Stimulated activated CD8-positive, alpha-beta memory T cell treated with anti-CD3 and anti-CD28 coated beads, Interleukin-4, amount 100 ng/mL, for 48 hours (primary cell): ENCODE measurements at places on chromosomes 6 and 20.

DNA sequence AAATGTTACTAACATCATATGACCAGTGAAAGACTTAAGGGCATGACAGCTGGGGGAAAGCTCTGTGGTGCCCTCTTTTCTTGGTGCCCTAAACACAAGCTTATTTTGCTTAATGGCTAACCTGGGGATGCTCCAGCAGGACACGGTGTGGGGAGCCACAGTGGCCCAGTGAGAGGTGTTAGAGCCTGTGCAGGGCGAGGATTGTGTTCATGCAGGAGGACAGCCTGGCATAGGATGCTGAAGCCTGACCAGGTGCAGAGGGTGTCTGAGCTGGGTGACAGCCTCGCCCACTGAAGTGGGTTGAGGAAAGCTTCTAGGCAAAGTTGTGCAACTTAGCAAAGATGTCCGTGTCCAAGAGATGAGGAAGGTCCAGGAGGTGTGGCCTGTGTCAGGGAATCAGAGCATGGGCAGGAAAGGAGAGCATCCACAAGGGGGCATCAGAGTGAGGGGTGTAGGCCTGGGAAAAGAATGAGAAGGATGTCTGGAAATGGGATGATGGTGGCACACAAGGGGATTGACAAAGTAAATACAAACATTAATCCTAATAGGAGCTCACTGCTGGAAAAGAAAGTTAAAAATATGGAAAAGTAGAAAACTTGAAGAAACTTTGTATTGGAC is 33.9 kb downstream of the SLC17A4 start:
- DNase-seq, result peak; percentile 59

DNA sequence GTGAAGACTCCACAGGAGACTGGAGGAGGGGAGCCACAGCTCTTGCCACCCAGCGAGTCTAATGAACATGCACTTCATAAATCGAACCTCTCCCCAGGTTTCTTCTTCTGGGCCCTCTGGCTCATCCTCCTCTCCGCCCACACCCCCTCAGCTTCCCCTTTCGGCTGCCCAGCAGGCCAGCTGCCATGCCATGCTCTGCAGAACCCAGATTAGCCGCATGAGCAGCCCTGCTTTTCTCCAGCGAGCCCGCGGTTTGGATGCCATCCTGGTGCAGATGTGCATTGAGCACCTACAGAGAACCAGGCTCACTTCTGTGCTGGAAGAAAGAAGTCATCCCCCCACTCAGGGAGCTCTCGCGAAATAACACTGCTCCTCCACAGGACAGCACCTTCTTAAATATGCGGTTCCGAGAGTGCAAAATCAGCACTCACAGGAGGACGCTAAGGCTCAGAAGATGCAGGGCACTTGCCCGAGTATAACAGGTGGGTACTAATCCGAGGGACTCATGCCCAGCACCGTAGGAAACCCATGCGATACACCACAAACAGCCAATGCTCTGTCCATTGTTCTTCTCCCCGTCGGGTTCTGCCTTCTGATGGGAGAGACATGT is 143.0 kb upstream of the THBS2 start:
- DNase-seq, result no peak

- DNase-seq, result peak; percentile 98
These were observed at the start of gene PSMG4 for GRCh38 chr6:3258720-3259490. Gene PSMG4 (plus strand): TSS chr6:3258947. CDS start chr6:3259023, 76 bp downstream.

DNA sequence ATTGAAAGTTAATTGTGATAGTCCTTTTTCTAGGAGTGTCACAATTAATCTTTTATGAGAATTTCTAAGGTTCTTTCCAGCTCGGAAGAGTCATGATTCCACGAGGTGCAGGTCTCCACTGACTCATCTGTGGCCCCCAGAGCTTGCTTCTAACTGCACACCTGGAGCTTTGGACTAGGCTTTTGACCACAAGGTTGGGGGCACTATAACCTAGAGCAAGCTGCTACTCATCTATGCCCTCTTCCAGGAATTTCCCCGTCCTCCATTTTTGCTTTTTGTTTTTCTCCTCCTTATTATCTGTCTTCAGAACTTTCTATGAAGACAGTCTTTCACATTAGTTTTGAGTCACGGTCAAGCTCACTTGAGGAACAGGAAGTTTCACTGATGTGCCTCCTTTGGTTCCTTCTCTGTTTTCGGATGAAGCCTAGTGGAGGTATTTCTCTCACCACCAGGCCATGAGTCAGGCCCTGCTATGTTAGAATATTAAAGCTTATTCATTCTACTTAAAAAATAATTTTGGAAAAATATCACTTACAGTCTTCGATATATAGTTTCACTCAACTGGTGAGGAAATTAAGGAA is 119.2 kb upstream of the INSM1 start:
- no peak for DNase-seq

- no peak for DNase-seq
These were observed 155.2 kb downstream of the FRK start for GRCh38 chr6:115905471-115905870.

GRCh38 chr6:133891927-133892812 is 3.3 kb downstream of the TCF21 start:
- DNase-seq, result no peak

GRCh38 chr20:35826397-35826998 is 54.7 kb downstream of the PHF20 start:
- no peak for DNase-seq

DNA sequence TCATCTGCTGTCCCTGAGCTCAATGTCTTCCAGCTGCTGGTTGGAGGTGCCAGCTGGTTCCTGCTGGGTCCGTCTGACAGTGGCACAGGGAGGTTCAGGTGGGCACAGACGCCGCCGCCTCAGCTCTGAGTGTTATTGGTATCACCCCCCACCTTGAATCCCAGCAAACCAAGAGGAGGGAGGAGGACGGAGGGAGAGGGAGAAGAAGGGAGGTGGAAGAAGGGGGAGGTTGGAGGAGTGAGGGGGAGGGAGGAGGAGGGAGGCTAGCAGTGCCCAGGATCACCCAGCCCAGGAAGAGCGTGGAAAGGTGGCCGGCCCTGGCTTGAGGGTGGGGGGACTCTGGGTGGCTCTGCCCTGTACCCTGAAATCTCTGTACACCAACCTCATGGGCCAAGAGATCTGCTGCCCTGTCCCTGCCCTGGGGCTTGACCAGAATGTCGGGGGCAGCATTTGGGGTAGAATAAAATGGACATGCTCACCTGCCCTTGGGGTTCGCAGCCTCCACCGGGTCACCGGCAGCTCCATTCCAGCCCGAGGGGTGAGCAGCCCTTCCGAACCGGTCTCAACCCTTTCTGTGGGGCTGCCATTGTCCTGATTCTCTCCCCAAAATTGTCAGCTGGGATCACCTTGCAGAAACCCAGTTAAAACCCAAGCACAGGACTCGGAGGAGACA is 17.1 kb downstream of the NTSR1 start:
- DNase-seq, result no peak

GRCh38 chr6:135305684-135306083 is 124.6 kb downstream of the MYB start:
- no peak for DNase-seq

- DNase-seq, result no peak
These were observed 76.8 kb downstream of the MAP3K4 start for GRCh38 chr6:161068321-161068741.

DNA sequence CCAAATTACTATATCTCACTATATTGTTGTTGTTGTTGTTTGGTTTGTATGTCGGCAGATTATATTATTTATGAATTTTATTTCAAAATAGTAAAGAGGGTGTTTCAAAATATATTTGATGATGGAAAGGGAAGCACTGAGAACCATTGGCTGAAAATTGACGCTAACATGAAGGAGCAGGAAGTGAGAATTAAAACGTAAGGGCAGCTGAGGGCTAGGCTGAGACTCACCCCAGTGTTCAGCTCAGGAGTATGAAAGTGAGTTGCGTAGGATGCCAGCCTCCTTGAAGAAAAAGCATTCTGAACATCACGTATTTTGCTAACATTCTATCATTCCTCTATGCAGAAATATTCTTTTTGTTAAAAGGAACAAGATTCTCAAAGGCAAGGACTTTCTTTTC is 10.7 kb upstream of the IPCEF1 start:
- DNase-seq, result no peak

- DNase-seq, result no peak
These were observed 5.0 kb upstream of the ZBTB24 start for GRCh38 chr6:109488001-109488400.

GRCh38 chr6:130869681-130870080 is 42.5 kb downstream of the SMLR1 start:
- no peak for DNase-seq

GRCh38 chr6:142395768-142396231 is 94.0 kb downstream of the ADGRG6 start:
- no peak for DNase-seq

DNA sequence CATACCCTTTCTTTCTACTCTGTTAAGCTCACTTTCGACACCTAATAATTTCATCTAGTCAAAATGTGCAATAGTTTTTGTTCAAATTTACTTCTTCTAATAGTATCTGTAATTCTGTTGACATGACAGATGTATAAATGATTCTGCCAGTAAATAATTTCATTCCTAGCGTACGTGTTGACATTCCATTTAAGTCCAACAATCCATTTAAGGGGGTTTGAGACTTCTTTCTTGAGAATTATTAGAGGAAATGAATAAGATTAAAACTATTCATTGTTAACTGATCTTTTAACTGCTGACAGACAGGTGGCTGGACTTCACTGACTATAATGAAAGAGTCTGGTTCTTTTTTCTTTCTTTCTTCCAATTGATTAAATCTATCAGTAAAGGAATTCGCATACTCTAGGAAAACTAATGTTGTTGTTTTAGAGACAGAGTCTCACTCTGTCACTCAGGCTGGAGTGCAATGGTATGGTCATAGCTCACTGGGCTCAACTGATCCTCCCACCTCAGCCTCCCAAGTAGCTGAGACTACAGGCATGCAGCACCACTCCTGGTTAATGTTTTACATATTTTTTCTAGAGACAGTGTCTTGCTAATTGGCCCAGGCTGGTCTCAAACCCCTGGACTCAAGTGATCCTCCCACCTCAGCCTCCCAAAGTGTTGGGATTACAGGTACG is 55.9 kb downstream of the MAP3K5 start:
- DNase-seq, result no peak

- DNase-seq, result no peak
These were observed 46.2 kb downstream of the LRRN4 start for GRCh38 chr20:6007529-6008103.

DNA sequence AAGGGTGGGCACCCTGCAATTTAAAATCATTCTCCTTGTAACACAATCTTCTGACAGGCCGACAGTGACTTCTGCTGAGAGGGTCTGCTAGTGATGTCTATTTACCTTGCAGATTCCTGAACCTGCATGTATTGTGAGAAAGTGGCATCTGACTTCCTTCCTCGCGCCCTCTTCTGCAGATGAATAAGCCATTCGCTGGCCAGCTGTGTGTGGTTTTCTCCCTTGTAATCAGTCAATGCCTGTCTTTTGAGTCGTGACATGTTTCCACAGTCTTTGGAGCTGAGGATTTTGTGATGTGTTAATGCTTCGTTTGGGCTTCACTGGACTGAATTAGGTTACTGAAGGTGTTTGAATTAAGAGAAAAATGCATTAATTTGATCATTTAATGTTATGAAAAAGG is 125.3 kb downstream of the GRM1 start:
- no peak for DNase-seq

DNA sequence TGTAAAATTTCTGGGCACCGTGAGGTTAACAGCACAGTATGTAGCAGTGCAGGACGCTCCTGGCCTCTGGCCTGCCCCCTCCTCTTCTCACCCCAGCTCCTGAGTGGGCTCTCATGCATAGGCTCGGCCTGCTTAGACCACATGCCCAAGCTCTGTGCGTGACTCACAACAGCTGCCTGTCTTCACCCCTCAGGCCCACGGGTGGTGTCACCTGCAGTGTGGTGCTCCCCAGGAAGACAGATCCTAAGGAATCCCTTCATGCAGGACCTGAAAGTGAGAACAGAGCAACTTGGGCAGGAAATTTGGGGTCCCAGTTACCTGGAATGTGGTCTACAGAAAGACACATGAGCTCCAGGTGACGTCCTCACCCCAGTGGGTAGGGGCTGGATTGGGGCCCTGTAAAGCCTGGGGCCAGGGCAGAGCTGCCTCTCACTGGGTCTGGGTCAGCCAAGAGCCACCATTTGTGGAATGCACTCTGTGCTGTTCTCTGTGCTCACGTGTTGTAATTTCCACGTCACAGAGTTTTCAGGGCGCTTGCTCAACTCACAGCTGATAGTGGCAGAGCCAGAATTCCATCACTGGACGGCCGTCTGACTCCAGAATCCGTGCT is 37.0 kb upstream of the PXDC1 start:
- DNase-seq, result no peak

GRCh38 chr20:24096864-24097450 is 108.4 kb upstream of the GGTLC1 start:
- no peak for DNase-seq

DNA sequence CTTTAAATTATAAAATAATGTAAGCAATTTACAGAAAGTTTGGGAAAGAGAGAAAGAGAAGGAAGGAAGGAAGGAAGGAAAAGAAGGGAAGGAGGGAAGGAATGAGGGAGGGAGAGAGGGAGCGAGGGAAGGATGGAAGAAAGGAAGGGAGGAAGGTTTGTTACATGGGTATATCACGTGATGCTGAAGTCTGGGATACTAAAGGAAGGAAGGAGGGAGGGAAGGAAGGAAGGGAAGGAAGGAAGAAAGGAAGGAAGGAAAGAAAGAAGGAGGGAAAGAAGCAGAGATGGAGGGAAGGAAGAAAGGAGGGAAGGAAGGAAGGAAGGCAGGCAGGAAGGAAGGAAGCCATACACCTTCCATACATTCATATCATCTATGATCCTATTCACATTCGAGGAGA is 48.9 kb upstream of the GCM1 start:
- DNase-seq, result no peak

DNA sequence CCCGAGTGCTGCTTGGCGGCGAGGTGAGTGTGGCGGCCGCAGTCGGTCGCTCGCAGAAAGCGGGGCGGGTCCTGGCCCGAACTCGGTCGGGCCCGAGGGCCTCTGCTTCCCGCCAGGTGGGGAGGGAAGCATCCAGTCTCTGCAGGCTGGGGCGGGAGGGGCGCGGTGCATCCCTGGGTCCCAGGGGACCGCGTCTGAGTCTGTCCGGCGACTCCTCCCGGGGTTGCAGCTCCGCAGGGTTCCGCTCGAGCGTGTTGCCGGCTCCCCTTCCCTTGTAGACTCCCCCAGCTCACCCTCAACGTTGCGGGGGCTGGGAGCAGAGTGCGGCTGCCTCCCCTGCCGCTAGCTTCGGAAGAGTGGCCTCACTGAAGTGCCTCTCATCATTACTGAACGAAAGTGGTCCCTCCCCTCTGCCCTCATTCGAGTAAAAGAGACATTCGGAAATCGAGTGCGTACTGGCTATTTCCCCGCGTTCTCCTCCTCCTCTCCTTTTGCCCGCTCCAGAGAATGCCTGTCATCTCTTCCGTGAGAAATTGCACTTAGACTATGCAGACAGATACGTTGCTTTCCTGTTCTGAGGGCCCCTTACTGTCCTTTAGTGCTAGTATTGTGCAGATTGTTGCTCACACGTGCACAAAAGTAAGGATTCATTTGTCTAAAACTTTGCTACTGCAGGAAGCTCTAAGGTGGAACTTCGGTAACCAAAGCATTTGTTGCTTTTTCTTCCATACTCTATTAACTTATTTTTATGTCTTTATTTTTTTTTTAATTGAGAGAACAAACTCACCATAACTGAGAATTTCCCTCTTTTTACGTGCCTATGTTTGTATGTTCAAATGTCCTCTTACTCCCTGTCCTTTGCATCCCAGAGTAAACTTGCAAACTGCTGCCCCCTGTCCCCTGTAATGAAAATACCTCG is 751 bp downstream of the MAP3K4 start:
- no peak for DNase-seq
